ENCODE measurements at places on chromosomes 12 and 14. TPM values are rescaled to one million over a fixed set of nuclear protein-coding genes. Genes with fewer than 3 reads are reported as not detected.

Gene OR6C2
- total RNA-seq, result not detected

Gene OASL
- total RNA-seq, result 1.7 TPM

Gene CACNA2D4
- not detected for total RNA-seq

Gene MYF6
- not detected for total RNA-seq

Gene FAM181A
- total RNA-seq, result not detected

Gene SLCO1A2
- total RNA-seq, result 0.11 TPM

Gene C1QL4
- 5.8 TPM for total RNA-seq

Gene FAM234B
- total RNA-seq, result 4.8 TPM

Gene RDH5
- 2.1 TPM for total RNA-seq

Measured in A549 treated with dexamethasone at 1 μM for 4 hours (cell line).